Fibroblast of gingiva (primary cell): ENCODE measurements at places on chromosomes 3 and 15.

DNA sequence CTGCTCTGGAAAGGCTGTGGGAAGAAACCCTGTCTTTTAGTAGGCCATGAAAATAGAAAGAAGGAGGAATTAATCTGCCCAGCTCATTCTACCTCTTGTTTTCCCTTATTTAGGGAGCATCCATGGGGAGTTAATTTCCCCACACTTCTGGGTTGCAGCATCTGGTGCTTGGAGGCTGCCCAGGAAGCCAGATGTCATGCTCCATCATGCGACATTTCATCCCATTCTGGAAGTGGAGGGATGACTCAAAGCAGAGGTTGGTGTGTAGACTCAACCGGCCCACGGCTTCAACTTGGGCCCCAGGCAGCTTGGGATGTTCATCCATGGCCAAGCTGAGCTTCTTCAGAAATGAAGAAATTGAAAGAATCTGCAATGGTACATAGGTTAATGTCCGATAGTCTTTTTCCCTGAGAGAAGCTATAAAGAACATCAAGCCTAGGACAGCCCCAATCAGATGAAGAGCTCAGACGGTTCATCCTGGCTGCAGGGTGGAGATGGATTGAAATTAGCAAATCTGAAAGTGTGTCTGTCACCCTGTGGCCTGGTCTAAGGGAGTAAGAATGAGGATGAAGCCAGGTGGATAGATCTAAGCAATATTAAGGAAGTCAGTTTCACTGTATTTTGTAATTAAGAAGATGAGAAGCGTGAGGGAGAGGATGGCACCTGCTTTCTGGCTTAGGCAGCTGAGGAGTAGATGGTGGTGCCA, 24.5 kb upstream of the PROK2 start:
- no peak for DNase-seq

DNA sequence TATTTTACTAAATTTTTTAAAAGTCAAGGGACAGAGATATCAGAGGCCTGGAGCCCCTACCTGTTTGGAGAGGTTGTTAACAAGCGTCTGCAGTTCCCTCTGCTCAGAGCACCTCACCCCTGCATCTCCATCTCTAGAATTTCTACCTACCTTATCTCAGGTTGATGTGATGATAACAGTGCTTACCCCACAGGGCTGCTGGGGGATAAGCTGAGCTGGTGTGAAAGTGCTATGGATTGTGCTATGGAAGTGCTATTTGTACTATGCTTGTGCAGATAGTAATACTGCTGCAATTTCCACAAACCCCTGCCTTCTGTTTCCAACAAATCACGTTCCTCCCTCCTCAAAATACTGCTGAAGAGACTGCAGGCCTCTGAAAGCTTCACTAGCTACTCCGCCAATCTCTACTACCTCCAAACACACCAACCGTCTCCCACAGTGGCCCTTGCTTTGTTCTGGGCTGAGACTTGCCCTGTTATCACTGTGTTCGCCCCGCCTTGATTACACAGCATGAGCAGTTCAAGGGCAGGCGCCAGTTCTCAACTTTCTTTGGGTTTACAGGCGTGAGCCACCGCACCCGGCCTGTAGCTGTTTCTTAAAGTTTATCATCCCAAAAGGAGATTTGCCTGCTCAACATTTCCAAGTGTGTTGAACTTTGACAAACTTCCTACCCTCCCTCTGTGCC, 28.4 kb upstream of the PARL start:
- no peak for DNase-seq

- DNase-seq, result no peak
These were observed 74.0 kb downstream of the RBMS3 start for GRCh38 chr3:29354894-29355293.

DNA sequence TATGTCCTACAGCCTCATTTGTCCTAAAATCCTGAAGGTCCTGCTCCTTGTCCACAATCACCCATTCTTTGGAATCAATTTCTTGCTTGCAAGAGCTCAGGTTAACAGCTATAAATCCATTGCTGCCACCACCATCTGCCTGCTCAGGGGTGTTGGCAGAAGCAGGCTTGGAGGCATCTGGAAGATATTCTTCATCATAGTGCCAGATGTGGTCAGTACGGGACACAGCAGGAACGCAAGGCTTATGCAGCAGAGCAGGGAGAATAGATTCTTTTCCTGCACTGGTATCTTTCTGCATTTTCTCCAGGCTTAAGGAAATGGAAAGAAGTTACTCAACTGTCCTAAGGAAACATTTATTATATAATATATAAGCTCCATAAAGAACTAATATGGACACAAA, 38.5 kb upstream of the CDAN1 start:
- no peak for DNase-seq

DNA sequence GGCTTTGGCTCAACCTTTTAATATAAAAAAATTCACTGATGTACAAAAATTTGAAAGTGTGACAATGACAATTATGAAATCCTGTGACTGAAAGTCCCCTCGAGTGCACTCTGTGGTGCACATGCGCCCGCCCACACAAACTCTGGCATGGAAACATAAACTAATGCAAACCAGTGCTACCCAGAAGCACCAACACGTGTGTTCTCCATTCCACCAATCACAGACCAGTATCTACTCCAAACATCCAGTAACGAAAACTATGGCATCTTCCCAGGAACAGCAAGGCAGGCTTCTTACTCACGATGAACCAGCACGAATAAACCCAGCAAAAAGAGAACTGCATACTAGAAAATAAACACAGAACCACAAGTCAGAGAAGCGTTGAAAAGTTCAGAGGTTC, 11.7 kb upstream of the NMB start:
- DNase-seq, result peak; percentile 96

GRCh38 chr3:159169828-159170227, 368.0 kb downstream of the MFSD1 start:
- DNase-seq, result peak; percentile 62

DNA sequence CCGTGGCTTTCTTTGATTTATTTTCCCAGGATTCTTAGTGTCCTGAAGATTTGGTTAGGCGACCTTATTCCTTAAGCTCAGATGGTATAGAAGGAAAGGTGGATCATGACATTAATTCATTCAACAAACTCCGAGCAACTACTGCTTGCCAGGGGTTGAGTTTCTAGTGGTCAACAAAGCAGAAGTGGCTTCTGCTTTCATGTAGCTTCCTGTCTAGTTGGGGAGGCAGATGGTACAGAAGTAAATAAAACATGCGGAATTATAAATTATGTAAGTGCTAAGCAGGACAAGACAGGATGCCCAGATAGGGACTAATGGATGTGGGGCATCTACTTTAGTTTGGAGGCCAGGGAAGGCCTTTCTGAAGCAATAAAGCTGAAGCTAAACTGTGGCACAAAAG, 15.6 kb downstream of the EEFSEC start:
- no peak for DNase-seq

GRCh38 chr3:27533718-27534573, 49.8 kb upstream of the SLC4A7 start:
- peak; percentile 93 for DNase-seq

- no peak for DNase-seq
These were observed 8.8 kb downstream of the TYRO3 start for GRCh38 chr15:41567862-41568261.

DNA sequence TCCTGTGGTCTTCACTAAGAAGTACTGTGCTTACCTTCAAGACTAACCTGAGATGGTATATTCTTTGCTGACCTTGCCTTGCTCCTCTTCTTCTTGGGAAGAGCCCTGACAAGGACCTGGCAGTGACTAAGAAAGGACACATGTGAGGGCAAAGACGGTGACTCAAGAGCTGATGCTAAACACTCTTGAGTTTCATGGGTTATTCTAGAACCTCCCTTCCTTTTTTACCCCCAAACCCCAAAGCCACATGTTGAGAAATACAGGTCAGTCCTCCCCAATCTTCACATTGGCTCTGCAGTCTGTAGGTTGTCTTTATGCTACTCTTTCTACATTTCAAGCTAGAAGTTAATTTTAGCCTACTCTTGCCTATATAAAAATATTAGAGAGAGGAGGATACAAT, 200.6 kb downstream of the SEMA6D start:
- DNase-seq, result no peak

DNA sequence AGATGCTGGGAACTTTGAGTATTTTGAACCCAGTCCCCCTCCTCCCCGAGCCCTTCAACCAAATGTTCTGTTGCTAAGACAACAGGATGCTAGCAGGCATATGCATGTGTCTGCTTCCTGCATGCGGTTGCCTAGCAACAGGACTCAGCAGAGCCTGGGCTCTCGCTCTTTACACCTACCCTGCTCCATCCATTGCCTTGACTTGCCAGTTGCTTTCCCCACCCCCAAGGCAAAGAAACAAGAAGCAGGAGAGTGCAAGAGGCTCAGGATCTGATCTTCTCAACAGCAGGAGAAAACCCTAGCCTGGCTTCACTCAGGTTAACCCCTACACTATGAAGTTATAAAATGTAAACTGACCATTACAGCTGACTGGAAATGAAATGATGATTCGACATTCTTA, 393.0 kb downstream of the IGSF11 start:
- DNase-seq, result no peak

DNA sequence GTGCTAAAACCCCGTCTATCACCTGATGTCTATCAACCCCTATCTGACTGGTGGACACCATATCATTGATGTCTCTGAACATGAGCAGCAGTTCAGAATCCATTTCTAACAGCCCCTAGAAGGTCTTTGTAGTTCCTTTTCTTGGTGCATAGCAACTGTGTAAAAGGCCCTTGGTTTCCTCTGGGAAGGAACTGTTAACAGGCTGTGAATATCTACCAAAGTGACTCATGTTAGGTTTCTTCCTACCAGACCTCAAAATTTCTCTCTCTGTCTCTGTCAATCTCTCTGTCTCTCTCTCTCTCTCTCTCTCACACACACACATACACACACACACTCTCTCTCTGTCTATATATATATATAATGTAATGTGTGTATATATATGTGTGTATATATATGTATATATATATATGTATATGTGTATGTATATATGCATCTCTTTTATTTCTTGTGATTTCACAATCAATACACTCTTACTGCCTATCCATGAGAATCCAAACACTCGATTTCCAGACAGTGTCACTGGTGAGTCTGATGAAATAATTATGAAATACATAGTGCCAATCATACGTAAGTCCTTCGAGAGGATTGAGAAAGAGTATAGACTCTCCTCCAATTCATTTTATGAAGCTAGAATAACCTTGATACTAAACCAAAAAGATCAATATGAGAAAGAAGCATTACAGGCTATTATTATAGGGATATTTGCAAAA, 335.9 kb upstream of the SLCO3A1 start:
- DNase-seq, result no peak

DNA sequence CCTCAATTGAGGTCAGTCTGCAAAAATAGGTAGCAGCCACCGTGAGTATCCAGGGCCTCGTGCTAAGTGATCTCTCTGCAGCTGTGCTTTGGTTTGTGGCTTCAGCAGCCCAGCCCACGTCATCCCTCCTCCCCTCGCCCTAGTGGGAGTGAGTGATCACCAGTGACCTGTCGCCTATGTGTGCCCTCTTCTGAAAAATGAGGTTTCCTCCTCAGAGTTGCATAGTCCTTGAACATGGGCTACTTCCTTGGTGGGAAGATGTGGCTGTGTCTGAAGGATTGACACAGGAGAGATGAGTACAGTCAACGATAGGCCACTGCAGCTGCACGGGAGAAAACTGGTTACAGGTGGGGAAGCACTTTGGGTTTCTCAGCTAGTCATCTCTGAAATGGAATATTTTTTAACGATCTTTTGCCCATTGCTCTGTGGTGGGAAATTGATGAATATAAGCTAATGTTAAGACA, 144.8 kb upstream of the BHLHE40 start:
- no peak for DNase-seq

GRCh38 chr15:75640483-75641178, 607 bp upstream of the IMP3 start:
- DNase-seq, result peak; percentile 47

- peak; percentile 9 for DNase-seq
These were observed 18.9 kb downstream of the RAP2B start for GRCh38 chr3:153180860-153181372.

DNA sequence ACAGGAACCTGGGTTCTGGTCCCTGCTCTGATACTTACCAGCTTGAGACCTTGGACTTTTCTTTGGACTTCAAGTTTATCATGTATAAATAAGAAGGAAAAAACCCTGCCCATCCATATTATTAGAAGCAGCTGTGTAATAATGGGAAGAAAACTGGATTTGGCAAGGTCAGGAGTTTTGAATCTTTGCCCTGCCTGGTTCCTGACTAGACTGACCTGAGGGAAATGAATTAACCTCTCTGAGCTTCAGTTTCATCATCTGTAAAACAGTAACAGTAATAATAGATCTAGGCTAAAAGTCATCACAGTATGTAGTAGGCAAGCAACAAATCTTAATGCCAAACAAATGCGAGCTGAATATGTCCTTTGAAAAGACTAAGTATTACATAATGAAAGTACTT, 68.8 kb downstream of the FSIP1 start:
- DNase-seq, result peak; percentile 58

DNA sequence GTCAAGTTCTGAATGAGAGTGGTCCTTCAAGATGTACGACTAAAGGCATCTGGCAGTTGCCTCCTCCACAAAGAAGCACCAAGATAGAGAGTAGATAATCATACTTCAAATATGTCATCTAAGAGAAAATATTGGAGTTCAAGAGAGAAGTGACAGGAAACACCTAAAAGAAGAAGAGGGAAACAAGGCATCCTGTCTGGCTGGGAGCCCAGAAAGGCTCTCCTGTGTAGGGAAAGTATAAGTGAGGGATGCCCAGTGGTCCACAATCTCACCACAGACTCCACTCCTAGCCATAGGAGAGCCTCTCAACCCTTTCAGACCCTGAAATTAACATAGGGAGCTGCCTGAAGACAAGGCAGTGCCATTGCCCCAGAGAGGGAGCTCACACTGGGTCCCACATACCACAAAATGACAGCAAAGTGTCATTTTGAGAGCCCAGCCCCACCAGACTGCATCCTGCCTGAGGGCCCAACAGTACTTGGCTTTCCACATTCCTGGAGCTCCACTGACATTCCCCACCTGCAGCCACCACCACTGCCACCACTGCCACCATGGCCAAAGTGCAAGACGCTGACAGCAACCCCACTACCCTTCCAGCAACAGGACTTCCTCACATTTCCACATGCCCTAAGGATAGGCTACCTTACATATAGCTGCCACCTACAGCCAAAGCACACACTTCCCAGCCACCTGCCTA, 210.6 kb downstream of the ATP8B4 start:
- DNase-seq, result no peak

- DNase-seq, result no peak
These were observed 119.8 kb upstream of the NEO1 start for GRCh38 chr15:72932472-72932871.

DNA sequence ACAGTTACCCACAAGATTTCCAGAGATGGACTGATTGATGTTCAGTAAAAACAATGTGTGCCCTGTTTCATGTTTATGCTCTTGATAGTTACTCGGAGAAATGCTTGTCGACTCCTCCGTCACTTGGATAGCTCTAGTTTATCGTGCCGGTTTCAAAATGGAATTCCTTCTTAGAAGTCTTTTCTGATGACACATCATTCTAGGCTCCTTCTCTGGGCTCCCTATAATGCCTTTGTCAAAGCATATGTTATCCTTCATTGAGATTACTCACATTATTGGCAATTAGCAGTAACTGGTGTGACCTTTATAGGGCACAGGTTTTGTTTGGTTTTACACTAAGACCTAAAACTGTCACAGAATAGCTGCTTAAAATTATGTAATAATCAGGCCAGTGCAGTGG, 201.8 kb downstream of the CNTN6 start:
- DNase-seq, result no peak

GRCh38 chr3:13688824-13689223, 139.9 kb downstream of the FBLN2 start:
- no peak for DNase-seq

GRCh38 chr15:73239564-73240215, 129.1 kb downstream of the HCN4 start:
- DNase-seq, result no peak

- peak; percentile 68 for DNase-seq
These were observed 220.0 kb upstream of the CGNL1 start for GRCh38 chr15:57156210-57156884.

GRCh38 chr3:153889905-153890334, 231.3 kb upstream of the ARHGEF26 start:
- no peak for DNase-seq
